ENCODE measurements at places on chromosomes 5 and 9. TPM values are rescaled to one million over a fixed set of nuclear protein-coding genes. Genes with fewer than 3 reads are reported as not detected.

DNA sequence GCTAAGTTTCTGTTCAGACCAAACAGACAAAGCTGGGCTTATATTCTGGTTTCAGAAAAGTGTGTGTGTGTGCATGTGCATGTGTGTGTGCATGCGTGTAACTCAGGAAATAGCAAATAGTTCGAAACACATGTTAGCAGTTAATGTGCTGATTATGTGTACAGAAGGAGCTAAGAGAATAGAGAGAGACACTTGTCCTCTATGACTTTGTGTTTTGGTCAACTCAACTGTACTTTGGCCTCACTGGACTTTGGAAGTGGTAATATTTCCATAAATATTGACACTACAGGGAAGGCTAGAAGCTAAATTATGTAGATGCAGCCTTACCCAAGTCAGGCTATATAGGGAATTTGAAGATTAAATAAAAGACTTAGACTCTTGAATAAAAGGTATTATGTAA, 155.5 kb downstream of the RAB3C start:
- H3K4me1 ChIP-seq = no peaks in the 10 kb centered on the region
- peaks cover 4% of the 10 kb centered on the region for H3K27me3 ChIP-seq
- no peak overlapping the region for H3K4me3 ChIP-seq
- no peaks in the 10 kb centered on the region for H3K36me3 ChIP-seq

GRCh38 chr5:168110870-168111832, 180.3 kb upstream of the WWC1 start:
- no peak overlapping the region for H3K4me3 ChIP-seq
- H3K27ac ChIP-seq = no peak overlapping the region

The SLC27A4 gene
- 12.7 TPM for polyA plus RNA-seq

DNA sequence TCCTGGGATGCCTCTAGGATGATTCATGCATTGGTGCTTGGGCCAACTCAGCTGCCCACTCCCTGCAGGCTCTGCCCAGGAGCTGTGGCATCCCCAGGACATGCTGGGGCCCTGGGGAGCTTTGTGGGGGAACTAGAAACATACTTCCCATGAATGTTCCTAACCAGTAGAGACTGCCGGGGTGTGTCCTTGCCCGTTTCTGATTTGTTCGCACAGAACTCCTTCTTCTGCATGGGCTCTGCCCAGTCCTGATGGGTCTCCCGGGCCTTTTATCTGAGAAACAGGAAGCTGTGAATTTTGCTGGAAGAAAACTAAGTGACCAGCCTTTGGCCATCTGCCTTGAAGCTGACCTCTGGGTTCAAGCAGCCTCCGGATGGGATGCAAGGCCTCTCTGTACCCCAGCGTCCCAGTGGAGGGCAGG, 71.6 kb upstream of the RNU6ATAC start:
- peaks cover 1% of the 10 kb centered on the region for H3K27me3 ChIP-seq
- no peak overlapping the region for H3K4me3 ChIP-seq
- no peak overlapping the region for H3K27ac ChIP-seq

DNA sequence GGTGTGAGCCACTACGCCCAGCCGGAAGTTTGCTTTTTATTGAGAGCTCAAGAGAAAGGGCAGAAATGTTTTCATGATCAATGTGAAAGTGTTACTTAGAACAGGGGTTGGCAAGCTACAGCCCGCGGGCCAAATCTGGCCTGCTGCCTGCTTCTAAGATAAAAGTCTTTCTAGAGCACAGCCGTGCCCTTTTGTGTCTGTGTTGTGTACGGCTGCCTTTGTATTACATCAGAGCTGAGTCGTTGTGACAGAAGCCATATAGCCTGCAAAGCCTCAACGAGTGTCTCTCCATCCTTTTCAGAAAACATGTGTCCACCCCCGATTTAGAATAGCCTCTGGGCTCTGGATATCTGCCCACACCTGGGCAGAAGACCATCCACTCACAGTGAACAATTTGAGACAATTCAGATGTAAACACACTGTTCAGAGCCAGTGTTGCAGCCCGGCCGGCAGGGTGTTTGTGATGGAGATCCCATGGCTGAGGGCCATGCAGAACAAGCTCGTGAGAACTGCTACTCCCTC, 28.8 kb downstream of the AK8 start:
- no peaks in the 10 kb centered on the region for H3K27me3 ChIP-seq
- no peaks in the 10 kb centered on the region for H3K36me3 ChIP-seq
- H3K4me1 ChIP-seq = peaks cover 7% of the 10 kb centered on the region
- DNase-seq = no peak

DNA sequence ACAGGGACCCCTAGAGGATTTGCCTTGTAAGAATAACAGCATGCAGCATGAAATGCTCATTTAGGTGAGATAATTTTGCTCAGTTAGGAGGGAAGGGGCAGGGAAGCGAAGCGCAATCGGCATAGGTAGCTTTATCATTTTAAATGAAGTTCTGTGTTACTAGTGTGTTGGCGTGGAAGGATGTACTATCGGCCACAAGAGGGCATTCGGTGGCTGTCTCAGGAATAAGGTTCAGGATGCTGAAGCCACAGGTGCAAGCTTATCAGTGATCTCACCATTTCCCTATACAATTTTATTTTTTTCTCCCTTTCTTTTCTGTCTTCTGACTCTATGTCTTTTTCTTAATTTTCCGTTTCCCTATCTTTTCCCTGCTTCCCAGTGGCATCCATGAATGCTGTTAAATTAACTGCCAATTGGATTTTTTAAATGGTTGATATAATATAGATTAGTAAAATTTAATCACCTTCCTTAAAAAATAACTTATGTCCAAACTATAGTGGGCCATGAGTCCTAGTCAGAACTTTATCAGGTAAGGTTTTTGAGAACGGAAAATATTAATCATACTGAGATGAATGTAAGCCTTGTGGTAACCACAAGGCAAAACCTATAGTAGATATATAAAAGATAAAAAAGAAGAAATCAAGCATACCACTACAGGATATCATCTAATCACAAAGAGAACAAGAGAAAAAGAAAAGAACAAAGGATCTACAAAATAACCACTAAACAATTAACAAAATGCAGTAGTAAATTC, 1.2 kb upstream of the INSL6 start:
- H3K27me3 ChIP-seq = peaks cover 2% of the 10 kb centered on the region
- no peaks in the 10 kb centered on the region for H3K4me1 ChIP-seq
- H3K36me3 ChIP-seq = no peaks in the 10 kb centered on the region
